ENCODE measurements at places on chromosomes 1 and 21. TPM values are rescaled to one million over a fixed set of nuclear protein-coding genes. Genes with fewer than 3 reads are reported as not detected.

UBL4B gene
- total RNA-seq, result 0.96 TPM

KIF21B gene
- 2.6 TPM for total RNA-seq

DNA sequence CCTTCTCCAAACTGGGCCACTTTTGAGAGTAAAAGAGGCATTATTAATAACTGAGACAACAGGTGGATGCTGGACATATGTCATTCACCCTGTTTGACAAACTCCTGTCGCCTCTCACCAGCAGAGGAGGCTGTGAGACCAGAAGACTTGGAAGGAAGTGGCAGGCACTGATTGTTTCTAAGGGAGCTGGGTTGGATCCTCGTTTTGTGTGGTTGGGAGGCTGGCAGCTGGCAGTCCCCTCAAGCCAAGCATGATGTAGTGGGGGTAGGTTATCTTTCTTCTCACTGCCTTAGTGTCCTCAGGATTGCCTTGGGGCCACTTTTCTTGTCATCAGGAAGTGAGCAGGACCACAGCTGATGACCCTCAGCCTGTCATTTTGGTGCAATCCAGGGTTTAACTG lies 86.5 kb upstream of the KCNJ15 start:
- DNase-seq, result no peak

- no peak for DNase-seq
Observed at GRCh38 chr1:208008534-208008933, 97.6 kb upstream of the CD34 start.

GRCh38 chr1:174359454-174359805 lies 88.3 kb upstream of the GPR52 start:
- no peak for DNase-seq

DNA sequence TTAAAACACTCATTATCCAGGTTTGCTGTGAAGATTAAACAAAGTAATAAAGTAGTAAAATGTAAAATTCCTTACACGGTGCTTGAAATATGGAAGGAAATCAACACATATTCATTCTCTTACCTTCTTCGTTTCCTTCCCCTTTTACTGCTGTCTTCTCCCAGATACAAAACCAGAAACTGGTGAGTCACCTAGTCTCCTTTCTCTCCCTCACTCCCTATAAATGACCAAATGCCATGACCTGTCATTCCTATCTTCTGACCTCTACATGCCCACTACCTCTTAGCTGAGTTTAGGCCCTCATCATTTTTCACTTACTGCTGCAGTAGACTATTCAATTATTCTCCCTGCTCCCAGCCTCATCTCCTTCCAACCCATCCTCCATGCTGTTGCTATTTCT lies 4.3 kb upstream of the NR1I3 start:
- DNase-seq, result no peak

GRCh38 chr1:82703951-82704350 lies 903.2 kb downstream of the ADGRL2 start:
- no peak for DNase-seq

All from breast epithelium (tissue), 4 donors.